Articular chondrocyte of knee joint (primary cell): ENCODE measurements at places on chromosomes 7 and 10. TPM values are rescaled to one million over a fixed set of nuclear protein-coding genes. Genes with fewer than 3 reads are reported as not detected.

Gene NUTM2E
- total RNA-seq, result 0.13 TPM in 1 of 2 replicates, not detected in the other

Gene PLA2G12B
- total RNA-seq, result 0.11 TPM in 1 of 2 replicates, not detected in the other

Gene ABLIM1
- total RNA-seq, result 19.3 and 43.3 TPM in 2 replicates

Gene CFAP58
- 0.86 and 2.0 TPM in 2 replicates for total RNA-seq

Gene ASZ1
- not detected in 2 replicates for total RNA-seq
